Cardiac muscle cell (in vitro differentiated cells and primary cell): ENCODE measurements at places on chromosomes 5 and 9.

DNA sequence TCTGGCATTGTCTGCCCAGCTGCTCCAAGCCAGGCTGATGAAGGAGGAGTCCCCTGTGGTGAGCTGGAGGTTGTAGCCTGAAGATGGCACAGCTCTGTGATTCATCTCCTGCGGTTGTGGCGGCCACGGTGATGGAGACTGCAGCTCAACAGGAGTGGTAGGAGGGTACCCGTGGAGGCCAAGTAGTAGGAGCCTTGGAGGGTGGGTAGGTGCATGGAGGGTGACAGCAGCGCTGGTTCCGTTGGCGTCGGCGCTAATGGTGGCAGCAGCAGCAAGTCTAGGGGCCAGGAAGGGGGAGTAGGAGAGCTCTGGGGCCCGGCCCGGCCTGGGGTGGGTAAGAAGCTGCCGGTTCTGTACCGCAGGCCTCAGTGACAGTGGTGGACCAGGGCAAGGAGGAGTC lies 22.4 kb upstream of the TRIM52 start:
- no peak for DNase-seq

GRCh38 chr5:178590924-178591423 lies 781 bp upstream of the COL23A1 start:
- DNase-seq, result no peak

DNA sequence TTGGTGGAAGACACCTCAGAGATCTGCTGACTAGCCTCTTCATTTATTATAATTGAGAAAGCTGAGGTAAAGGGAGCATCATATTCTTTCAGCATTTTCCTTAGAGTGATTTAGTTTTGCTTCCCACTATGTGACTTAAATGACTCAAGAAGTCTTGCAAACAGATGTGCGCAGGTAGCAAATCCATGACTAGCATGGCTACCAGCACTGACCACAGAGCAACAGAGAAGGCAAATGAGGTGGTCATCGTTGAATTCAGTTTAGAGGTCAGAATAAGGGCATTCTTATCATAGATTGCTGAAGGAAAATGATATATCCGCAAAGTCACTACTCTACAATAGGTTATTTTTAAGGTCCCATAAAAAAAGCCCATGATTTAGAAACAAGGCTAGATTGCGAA lies 162.2 kb downstream of the PIK3R1 start:
- no peak for DNase-seq

DNA sequence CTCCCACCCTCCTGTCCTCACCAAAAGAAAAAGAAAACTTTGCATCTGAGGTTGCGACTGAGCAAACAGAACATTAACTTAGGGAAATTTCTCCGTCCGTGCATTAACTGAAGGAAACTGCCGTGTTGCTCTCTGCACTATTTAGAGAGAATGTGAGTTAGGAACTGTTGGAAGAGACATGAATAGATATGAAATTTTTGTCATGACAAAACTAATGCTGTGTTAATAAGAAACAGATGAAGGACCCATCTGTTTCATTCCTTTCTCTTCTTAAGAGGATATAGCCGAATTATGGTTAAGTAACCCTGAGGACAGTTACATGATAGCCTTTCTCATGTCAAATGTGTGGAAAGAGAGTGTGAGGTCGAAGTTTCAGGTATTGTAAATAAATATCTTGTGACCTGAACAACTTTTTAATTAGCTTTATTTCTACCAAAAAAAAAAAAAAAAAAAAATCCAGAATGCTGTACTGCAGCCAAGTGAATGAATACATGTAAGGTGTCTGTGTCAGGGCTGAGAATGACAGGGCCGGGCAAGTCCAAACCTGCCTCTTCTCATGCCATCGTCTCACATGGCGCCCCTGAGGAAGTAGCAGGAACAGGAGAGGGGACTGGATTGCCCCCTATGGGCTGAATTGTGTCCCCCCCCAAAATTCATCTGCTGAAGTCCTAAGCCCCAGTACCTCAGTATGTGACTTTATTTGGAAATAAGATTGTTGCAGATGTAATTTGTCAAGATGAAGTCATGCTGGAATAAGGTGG lies 35.6 kb upstream of the ANKRD33B start:
- no peak for DNase-seq

GRCh38 chr5:16017720-16018119 lies 161.9 kb downstream of the MARCHF11 start:
- DNase-seq, result no peak

GRCh38 chr9:76690246-76690972 lies 73.8 kb upstream of the PCA3 start:
- DNase-seq, result no peak

DNA sequence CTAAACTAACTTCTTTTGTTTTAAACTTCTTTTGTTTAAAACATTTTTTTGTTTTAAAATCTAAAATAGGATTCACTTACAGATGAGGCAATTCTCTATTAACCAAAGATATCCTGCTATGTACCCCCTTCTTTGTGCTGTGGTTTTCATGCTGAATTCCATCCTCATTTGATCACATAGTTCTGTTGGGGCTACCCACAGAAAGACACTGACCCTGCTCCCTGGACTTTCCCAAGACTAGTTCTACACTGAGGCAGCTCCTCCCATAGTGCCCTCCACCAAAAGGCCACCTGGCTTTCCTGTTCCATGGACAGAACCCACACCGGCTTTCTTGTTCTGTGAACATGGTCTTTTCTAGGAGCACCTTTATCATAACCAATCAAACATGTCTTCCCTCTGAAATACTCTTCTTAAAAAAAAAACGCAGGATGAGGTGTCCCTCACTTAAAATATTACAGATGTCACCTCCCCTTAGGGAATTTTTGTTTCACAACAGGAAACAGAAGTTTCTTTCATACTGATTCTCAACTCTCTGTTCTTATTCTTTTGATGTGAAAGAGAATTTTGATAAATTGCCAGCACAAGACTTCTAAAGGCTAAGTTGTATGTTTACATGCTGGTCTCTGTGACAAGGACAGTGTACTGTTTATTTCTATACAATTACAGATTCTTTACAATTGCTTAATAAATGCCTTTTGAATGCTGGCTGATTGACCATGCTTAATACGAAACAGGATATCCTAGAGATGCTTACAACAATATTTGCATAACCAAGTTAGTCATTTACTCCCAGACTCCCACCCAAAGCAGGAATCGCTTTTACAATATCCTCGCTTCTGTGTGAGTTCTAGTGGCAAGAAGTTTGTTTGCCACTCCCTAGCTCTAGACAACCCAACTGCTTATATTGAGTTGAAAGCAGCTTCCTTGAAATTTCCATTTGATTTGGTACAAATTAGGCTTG lies 300.4 kb downstream of the DTWD2 start:
- no peak for DNase-seq

DNA sequence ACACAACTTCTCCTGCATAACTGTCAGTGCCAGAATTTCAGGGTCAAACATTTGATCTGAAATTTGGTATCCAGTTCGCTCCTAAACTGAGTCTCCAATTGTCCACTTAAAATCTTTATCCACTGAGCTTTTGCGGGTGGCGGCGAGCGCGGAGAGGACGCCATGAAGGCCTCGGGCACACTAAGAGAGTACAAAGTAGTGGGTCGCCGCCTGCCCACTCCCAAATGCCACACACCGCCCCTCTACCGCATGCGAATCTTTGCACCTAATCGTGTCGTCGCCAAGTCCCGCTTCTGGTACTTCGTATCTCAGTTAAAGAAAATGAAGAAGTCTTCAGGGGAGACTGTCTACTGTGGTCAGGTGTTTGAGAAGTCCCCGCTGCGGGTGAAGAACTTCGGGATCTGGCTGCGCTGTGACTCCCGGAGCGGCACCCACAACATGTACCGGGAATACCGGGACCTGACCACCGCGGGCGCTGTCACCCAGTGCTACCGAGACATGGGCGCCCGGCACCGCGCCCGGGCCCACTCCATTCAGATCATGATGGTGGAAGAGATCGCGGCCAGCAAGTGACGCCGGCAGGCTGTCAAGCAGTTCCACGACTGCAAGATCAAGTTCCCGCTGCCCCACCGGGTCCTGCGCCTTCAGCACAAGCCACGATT lies 913.7 kb upstream of the DMAC1 start:
- DNase-seq, result no peak

- DNase-seq, result no peak
These were observed 34.9 kb downstream of the SH3GL2 start for GRCh38 chr9:17613758-17614157.

DNA sequence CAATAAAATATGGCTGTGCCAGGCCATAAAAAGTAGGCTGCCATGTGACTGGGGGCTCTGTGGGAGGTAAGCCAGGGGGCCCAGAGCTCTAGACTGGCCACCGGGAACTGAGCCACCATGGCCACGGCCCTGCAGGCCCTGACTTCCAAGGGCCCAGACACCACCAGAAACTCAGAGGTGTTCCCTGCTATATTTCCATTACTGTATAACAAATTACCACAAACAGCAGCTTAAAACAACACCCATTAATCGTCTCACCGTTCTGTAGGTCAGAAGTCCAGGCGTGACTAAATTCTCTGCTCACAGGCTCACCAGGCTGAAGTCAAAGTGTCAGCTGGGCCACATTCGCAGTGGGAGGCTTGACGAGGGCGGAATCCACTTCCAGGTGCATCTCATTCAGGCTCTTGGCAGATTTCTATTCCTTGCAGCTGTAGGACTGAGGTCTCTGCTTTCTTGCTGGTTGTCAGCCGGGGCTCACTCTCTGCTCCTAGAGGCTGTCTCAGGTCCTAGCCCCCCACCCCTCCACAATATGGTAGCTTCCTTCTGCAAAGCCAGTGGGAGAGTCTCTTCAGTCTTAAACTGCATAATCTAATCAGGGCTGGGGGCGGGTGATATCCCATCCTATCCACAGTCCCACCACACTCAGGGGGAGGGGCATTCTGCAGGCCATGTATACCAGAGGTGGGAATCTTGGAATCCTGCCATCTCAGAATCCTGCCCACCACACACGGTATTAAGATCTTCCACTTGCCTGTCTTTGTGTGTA lies 125.4 kb downstream of the C5orf15 start:
- DNase-seq, result no peak

- no peak for DNase-seq
These were observed 319.9 kb downstream of the SPOCK1 start for GRCh38 chr5:137179203-137179602.

DNA sequence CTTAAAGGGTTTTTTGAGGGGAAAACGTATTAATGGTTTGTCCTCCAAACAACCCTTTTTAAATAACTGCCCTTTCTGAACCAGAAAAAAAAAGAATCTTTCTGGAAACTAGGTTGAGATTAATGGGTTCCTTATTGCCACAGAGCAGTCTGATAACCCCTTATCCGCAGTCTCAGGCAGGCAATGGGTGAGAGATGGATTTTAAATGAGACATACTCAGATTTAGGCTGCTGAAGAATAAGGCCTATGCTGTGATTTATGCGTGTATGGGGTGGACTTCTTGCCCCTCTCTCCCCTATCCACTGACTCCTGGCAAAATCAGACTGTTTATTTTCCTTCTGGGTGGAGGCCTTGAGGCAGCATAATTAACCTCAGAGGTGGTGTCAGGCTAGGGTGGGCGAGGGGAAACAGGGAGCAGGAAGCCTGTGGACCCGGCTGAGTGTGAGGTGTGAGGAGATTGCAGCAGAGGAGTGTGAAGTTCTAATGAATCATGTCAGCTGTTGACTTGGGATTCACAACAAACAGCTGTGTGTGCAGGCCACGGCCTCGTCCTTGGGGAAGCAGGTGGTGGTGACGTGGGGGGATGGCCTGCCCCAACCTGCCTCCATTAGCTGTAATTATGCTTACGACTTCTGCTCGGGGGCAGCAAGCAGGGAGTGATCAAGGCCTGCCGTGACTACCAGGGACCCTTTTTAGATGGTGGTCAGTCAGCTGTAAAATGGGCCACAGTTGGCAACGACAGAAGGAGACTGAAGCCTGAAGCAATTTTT lies 196.4 kb downstream of the SEMA6A start:
- no peak for DNase-seq
